ENCODE measurements at places on chromosomes 16 and 17.

GRCh38 chr17:3983606-3984484 lies 19.6 kb upstream of the ATP2A3 start:
- peak; percentile 19 for DNase-seq

DNA sequence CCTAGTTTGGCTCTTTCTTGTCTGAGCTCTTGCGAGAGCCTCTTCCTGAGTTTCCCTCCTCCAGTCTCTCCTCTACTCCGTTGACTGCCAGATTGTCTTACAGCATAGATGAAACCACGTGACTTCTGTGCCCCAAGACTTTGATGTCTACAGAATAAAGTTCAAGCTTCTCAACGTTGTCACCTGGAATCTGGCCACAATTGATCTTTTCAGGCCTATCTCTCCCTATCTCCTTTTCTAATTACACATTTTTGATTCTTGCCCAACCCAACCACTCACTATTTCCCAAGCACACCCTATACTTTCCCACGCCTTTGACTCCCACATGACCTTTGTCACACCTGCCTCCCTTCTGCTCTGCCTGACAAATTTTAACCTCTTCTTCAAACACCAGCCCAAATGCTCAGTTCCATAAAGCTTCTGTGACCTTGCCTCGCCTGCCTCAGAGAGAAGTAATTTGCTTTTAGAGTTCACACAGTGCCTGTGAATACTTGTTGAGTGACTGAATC lies 52.4 kb upstream of the PMFBP1 start:
- DNase-seq = no peak

- no peak for DNase-seq
These were observed 7.0 kb downstream of the VAC14 start for GRCh38 chr16:70793851-70794502.

GRCh38 chr17:40625311-40625710 lies 22.3 kb downstream of the SMARCE1 start:
- DNase-seq = no peak

GRCh38 chr17:12992676-12993075 lies 25.2 kb downstream of the ELAC2 start:
- no peak for DNase-seq

- no peak for DNase-seq
These were observed 485.4 kb downstream of the KCNJ2 start for GRCh38 chr17:70654706-70655105.

DNA sequence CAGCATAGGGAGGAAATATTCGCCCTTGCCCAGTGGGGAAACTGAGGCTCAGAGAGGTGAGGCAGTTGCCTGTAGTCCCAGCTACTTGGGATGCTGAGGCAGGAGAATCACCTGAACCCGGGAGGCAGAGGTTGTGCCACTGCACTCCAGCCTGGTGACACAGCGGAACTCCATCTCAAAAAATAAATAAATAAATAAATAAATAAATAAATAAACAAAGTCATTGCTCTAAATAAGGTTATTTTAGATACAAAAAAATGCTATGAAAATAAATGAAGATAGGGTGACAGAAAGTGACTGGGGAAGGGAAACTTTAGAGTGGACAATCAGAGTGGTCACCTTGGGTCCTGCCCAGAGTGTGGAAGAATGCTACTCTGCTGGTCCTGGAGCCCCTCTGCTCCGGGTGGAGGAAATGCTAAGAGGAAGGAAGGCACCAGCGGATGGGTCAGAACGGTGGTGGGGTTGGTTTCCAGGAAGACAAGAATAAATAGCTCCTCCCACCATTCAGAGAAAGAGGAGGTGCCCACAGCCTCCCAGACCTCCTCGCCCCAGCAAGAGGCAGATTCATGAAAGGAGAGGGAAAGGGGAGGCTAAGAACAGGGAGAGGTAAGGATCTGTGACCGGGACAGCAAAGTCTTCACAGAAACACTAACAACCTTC lies 17.6 kb downstream of the TRPV3 start:
- DNase-seq = no peak

GRCh38 chr17:13353590-13353989 lies 248.1 kb downstream of the HS3ST3A1 start:
- DNase-seq = peak; percentile 35

DNA sequence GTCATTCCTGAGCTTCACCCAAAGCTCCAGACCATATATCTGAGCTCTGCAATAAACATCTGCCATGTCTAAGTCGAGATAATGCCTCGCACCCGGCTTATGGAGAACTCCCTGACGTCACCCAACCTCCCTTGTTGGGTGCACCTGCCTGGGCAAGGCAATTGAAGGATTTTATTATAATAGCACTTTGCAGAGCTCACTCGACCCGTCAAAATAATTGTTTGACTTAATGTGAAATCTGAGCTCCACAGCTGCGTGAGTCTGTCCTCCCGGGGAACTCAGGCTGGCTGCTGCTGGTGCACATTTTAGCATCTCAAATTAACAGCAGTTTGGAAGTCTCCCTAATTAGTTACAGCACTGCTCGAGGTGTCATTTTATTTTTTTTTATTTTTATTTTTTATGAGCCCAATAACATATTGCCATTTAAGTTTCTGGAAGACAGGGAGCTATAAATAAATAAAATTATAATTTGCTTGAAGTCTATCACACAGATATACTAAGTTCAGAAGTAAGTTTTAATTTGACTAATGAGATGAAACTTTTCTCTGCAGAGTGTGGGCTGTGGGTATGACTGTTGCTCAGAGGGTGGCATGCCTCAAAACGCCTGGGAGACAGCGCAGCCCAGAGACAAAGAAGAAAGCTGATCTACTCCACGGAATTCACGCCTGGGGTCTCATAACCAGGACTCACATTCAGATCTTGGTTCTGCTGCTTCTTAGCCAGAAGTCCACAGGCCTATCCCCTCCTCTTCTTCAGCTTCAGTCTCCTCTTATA lies 401.4 kb upstream of the C16orf82 start:
- no peak for DNase-seq

DNA sequence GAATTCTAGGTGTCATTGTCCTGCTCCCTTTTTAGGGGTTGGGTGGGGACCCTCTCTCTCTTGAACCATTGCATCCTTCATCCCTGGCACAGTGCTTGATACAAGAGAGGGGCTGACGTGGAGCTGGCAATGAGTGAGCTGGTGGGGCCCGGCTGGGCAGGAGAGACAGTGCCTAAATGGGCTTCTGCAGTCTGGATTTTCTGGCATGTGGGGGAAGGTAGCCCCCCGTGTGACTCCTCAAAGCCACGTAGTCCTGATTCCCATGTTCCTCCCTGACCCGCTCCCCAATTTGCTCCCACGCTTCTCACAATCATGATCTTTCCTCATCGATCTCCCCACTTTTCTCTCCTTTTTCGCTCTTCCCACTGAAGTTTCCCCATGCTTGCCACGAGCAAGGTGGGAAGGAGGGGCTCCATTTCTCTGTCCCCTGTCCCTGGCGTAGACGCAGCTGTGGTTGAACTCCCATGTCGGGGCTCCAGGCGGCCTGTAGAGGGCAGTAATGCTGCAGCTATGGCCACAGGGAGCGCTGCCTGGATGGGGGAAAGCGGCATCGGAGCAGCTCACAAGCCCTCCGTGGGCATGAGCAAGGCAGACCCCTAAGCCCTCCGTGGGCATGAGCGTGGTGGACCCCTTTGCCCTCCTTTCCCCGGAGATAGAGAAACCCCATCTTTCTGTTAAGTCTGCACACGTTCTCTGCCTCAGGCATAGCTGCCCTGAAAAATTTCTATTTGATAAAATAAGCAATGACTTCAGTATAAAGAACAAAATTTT lies 47.5 kb downstream of the HAPSTR1 start:
- peak; percentile 48 for DNase-seq

GRCh38 chr17:17557796-17558195 lies 33.7 kb downstream of the PEMT start:
- no peak for DNase-seq

- no peak for DNase-seq
These were observed 45.0 kb downstream of the KCNJ16 start for GRCh38 chr17:70119983-70120382.

- DNase-seq = no peak
These were observed 38.3 kb downstream of the RPA1 start for GRCh38 chr17:1868090-1868489.

DNA sequence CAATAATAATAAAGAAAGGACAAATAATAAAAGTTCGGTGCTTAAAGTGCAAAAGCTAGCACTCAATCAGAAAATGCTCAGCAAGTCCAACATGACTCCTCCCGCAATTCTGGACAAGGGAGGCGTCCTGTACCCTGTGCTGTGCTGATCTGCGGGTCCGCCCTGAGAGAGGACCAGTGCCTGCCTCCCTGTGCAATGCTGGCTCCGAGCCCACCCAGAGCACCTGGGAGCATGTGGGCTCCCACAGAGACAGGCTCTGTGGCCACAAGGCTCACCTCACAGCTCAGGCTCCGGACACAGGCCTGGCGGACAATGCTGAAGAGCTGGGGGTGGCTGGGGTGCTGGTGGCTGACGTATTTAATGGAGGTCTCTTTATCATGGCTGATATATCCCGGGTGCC lies 11.1 kb downstream of the FLCN start:
- no peak for DNase-seq

- no peak for DNase-seq
These were observed 32.3 kb upstream of the ZC3H18 start for GRCh38 chr16:88537859-88538258.

DNA sequence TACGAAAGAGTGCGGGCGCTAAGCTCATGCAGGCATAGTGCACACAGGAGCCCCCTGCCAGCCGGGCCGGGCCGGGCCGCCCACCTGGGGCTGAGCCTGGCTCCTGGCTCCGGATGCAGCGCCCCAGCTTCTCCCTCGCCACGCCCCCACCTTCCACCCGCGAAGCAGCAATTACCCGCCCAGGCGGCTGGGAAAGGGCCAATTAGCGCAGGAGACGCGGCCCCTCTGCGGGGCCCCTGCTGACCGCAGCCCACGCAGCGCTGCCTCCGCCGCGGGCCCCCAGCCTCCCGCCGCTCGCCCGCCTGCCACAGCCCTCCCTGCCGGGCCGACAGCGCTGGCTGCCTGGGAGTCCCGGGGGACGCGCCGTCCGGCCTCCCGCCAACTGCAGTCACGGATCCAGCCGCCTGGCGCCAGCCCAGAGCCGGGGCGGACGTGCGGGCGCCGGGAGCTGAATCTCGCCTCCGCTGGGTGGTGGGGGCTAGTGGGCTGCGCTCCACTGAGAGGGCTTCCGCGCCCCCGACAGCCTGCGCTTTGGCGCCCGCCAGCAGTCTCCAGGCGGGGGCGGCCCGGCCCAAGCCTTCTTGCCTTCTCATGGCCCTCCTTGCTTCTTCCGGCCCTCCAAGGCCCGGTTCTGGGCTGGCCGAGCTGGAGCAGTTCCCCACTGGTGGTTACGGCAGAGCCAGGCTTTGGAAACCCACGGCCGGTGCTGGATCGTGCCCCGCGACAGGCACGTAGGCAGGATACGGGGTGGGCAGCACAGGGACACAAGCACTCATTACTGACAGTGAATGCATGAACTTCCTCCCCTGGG lies 14.9 kb upstream of the CBFB start:
- DNase-seq = peak; percentile 80

GRCh38 chr17:56185491-56186221 lies 32.4 kb downstream of the ANKFN1 start:
- peak; percentile 56 for DNase-seq

- no peak for DNase-seq
These were observed 5.0 kb downstream of the TMEM238L start for GRCh38 chr17:10798910-10799309.

Measured in fibroblast of skin of right quadriceps (primary cell).